ENCODE measurements at places on chromosomes 16 and 17.

DNA sequence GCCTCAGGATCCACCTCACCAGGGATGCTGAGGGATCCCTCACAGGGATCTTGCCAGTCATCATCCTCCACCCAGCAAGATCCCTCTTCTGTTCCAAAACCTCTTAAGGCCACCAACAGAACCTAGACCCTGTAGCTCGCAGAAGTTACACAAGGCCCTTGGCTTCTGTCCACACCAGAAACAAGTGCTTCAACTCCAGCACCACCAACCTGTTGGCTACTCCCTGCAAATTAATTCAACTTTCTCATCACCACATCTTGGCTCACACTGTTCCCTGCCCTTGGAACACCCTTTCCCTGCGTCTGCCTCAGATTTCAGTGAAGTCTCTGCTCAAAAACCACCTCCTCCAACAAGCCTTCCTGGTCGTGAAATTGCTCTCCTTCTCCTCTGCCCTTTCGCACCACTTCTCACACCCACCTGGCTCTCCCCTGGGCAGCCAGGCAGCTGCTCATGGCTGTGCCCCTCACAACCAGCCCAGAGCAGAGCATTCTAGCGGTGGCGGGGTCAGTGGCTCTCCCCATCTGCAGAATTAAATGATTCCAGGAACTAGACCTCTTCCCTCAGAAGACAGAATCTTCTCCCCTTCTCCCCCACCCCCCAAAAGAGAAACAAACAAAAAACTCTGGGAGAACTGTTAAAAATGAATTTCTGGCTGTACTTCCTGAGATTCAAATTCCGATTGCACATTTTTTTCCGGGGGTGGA is 1.8 kb downstream of the PLLP start:
- DNase-seq: no peak

DNA sequence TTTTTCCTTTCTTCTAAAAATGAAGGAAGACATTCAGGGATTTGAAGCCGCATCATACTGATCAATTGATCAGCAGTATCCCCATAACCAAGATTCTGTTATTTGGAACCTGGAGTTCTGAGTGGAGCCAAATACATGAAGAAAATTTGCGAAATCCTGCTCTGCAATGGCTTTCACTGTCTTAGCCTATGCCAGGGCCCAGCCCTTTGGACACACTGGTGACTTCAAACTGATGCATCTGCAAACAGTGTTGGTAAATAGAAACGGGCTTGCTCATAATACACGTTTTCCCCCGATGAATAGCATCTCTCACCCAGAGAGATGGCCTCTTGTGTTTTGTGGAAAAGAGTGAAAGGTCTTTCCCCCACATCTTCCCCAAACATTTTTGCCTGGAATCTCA is 87.6 kb upstream of the TOX3 start:
- no peak for DNase-seq

DNA sequence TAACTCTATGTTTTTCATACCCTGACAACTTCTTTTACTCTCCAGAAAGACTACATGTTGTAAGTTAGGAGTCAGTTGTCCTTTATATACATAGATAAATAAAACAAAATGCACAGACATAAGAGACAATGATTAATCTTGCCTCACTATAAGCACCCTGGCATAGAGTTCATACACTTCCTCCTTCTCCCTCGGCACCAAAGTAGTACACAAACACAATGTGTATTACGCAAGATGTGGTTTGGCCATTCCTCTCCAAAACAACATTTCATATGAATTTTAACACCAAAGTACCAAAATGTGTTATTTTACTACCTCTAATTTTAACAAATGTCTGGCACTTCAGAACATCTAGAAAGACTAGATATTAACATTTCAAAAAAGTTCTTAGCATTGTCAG is 17.2 kb upstream of the SLFN11 start:
- no peak for DNase-seq

- no peak for DNase-seq
Observed at GRCh38 chr17:62625184-62625869, 2.1 kb upstream of the MRC2 start.

DNA sequence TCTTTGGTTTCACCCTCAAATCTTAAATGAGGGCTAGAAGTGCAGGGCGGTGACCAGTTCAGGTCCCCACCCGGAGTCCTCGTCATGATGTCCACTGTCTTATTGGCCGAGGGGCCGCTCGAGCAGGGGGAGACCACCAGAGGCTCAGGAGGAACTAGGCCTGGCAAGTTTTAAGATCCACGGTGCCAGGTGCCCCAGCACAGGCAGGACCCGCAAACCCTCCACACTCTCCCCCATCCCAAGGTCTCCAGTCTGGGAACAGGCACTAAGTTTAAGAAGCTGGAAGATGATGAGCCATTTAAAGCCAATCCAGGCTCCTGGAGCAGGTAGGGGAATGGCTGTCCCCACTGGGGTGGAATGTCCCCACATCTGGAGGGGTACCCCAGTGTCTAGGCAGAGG is 4.1 kb downstream of the DLX3 start:
- DNase-seq: no peak

DNA sequence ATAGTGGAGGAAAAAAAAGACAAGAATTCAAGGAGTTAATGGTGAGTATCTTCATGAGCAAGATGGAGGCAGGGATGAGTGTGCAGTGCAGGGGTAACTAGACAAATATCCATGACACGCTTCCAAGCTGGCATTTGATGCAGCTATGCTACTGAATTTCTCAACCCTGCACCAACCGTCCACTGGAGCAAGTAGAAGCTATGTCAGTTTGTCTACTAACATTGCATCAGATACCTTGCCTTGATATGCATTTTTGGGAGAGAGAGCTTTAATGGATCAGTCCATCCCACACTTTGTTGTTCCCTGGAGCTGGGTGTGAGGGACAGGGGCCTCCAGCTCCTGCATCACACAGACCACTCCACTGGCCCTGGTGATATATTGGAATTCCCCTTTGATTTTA is 16.4 kb downstream of the CCL11 start:
- no peak for DNase-seq

GRCh38 chr16:14308368-14308723 is 237.2 kb downstream of the MRTFB start:
- no peak for DNase-seq

- DNase-seq: no peak
Observed at GRCh38 chr16:15949210-15950160, at the start of gene ABCC1. Gene ABCC1 (plus strand): TSS chr16:15949616. CDS start chr16:15949752, 136 bp downstream.

DNA sequence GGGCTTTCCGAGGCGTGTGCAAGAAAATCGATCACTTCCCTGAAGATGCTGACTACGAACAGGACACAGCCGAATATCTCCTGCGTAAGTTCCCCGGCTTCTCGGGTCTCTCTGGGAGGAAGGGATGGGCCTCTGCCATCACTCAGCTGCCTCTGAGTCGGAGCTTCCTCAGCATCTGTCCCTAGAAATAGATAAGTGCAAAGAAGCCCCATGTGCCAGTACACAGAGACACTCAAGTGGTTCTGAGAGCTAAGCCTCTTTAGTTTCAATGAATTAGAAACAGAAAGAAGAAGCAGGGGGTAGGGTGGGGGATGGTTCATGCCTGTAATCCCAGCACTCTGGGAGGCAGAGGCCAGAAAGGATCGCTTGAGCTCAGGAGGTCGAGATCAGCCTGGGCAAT is 90.6 kb downstream of the CACNG3 start:
- DNase-seq: no peak

DNA sequence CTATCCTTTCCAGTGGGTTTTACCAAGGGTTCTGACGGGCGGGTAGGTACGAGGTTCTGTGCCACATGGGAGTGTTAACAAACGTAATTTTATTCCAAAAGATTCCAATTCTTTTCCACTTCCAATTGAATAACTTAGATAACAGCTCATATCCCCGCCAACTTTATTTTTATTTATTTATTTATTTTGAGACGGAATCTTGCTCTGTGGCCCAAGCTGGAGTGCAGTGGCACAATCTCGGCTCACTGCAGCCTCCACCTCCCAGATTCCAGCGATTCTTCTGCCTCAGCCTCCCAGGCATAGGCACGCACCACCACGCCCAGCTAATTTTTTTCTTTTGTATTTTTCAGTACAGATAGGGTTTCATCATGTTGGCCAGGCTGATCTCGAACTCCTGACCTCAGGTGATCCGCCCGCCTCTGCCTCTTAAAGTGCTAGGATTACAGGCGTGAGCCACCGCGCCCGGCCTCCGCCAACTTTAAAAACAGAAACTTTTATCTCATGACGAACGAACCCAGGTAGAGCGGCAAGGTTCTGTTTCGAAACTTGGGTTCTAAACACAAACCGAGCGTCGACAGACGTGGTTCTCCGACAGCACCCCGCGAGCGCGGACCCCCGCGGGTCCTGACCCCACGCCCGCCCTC is 613 bp downstream of the ECI1 start:
- no peak for DNase-seq

GRCh38 chr17:34161690-34162089 is 93.4 kb upstream of the CCL2 start:
- DNase-seq: no peak

Data from astrocyte of the cerebellum (primary cell).